Stimulated activated CD4-positive, alpha-beta T cell treated with anti-CD3 and anti-CD28 coated beads, Interleukin-12 subunit alpha, Interleukin-12 subunit beta, amount 100 ng/mL, for 48 hours (primary cell): ENCODE measurements at places on chromosomes 6 and 20.

DNA sequence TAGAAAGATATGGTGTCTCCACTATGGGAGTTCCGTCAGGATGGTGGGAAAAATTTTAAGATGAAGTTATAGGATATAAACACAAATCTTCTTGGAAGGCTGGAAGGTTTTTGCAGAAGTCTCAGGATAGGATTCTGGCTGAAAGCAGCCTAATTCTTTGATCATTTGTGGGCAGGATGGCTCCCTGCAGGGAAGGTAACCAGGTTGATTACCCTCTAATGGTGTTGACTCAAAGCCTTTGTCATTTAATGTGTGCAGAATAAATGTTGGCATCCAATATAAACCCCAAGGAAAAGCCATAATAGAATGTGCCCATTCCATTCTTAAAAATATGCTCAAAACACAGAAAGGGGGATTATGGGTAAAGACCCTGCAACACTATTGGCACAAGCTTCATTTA is 204.3 kb downstream of the EPM2A start:
- DNase-seq, result no peak

- DNase-seq, result no peak
These were observed 33.4 kb downstream of the MTRES1 start for GRCh38 chr6:107061125-107062020.

GRCh38 chr20:62929051-62929538 is 2.8 kb upstream of the DIDO1 start:
- no peak for DNase-seq

DNA sequence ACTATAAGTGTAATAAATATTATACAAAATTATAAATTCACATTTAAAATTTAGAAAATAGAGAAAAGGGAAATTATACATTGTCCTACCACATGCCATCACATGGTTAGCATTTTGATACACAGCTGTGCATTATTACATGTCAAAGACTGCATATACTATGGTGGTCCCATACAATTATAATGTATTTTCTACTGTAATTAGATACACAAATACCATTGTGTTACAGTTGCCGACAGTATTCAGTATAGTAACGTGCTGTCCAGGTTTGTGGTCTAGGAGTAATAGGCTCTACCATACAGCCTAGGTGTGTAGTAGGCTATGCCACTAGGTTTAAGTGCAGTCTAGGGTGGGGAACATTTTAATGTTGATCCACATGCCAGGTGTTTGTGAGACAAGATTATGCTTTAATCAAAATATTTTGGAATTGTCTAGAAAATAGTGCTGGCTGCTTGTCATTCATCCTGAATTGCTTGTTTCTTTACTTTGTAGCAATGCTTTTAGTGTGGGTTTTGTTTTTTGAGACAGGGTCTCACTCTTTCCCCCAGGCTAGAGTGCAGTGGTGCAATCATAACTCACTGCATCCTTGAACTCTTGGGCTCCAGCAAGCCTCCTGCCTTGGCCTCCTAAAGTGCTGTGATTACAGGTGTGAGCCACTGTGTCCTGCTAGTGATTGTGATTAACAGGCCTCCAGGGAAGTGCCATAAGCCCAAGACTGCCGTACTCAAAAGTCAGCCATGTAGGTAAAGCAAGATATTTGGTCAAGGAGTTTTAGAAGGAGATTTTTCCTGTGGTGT is 39.0 kb downstream of the DSTN start:
- no peak for DNase-seq

DNA sequence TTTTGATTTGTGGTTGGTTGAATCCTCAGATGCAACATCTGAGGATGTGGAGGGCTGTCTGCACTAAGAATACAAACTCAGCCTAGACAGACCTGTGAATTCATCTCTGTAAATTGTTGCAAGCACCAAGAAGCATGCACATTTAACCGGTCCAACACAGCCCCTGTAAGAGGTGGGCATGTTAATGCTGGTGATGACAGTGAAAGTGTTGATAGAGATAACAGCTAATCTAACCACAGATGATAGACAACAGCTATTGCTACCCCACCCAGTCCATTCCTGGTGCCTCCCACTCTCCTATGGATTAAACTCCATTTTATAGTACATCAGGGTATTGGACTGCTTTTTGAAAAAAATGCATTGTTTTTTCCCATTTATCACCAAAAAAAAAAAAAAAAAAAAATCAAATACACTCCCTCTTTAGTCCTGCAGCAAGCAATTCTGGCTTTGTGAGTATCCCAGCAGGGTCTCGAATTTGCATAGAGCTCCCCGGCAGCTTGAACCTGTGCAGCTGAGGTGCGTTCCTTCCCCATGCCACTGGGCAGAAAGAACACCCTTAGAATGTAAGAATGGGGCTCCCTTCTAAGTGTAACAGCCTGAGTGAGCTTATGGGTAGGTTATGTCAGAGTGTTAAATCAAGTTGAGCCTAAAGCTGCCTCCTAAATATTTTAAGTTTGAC is 270.9 kb upstream of the JARID2 start:
- DNase-seq, result no peak

DNA sequence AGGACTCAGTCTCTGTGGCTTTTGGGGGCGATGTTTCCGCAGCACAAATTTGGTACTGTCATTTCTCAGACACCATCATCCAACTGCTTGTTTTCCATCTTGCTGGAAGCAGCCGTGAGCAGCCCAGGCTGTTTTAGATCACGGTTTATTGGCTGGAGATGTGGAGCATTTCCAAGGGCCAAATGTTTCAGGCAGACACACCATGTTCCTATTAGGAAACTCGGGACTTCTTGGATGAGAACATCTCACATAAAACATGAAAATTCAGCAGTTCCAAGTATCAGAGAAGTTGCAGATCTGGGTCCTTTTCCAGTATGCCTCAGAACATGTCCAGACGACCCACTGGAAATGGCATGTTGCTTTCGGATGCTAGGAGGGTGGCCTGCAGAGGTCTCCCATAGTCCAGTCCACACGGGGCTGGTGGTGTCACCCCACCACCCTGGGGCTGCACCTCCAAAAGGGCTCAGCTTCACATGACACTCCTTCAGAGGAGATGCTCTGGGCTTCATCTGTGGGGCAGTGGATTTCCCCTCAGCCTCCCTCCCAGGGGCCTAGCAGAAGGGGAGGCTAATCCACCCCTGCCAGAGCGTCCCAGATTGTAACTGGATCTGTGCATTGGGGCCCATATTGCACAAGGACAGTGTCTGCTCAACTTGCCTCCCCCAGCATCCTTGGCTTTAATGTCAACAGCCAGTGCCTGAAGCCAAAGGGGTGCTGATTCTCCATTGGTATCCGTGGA is 176.3 kb downstream of the SCP2D1 start:
- no peak for DNase-seq

GRCh38 chr6:33592595-33593413 is 12.7 kb upstream of the BAK1 start:
- DNase-seq, result no peak

GRCh38 chr6:129516005-129516404 is 194.0 kb downstream of the ARHGAP18 start:
- DNase-seq, result no peak

DNA sequence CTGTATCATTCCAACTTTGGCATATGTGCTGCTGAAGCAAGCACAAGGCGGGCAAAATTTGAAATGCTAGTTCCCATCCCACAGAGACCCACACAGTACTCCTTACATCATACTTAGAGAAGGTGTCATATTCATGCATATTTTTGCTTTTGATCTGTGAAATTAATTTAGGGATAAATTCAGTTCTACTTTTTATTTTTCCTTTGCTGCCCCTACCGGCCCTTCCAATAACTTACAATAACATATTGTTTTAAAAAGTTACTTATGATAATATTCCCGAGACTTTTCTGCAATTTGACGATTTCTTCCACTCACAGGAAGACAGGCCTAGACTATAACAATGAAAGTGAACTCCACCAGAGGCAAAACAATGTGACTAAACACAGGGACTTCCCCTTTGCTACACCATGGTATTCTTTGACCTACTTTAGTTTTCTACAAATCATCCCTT is 35.0 kb downstream of the SESN1 start:
- DNase-seq, result no peak

DNA sequence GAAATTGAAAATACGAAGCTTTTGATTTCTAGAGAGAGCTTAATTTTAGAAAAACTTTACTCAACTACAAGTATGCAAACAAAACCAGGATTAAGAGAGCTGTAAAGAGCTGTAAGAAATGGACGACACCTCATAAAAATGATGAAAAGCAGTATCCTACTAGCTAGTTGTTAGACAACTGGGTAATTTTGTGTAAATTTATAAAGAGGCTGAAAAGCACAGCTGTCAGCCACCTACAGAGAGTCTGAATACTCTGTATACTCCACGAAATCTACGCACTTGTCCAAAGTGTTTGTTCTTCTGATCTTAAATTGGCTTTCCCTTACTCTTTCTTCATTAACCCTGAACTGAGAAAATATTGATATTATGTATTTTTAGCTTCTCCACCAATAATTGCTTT is 808.4 kb upstream of the EPHA7 start:
- no peak for DNase-seq

GRCh38 chr6:91029211-91029610 is 442.3 kb upstream of the MAP3K7 start:
- DNase-seq, result no peak
